NCI-H1105 treated with DMSO at 0.1 percent for 48 hours (cell line): ENCODE measurements at places on chromosomes 6 and 20.

DNA sequence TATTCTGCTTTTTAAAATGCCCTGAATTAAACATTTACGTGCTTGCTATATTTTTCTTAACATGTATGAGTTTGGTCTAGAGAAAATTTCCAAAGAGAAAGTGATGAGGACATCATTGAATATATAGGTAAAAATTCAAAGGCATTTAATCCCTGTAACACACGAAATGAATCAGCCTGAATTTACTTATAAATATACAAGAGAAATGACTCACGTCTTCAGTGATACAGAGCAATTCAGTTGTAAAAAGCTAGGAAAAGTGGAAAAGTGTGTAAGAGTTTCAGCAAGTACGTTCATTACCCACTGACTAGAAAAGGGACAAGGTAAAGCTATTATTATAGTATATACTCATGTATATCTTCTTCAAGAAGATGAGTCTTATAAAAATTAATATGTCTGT is 124.8 kb downstream of the HIVEP1 start:
- no peak for DNase-seq

DNA sequence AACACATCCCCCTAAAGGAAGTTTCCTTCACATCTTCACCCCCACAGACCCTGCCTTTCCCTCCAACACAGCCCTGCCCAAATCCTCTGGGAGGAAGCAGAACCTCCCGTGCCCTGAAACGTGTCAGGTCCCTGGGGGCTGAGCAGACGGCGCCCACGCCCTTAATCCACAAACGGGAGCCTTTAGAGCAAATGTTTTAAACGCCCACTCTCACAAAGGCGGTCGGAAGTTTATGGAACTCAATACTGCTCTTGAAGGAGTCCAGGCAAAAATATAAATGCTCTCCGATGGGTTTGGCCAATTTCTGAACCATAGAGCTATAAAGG is 237.1 kb upstream of the AFDN start:
- DNase-seq: no peak

GRCh38 chr20:62704341-62704948 is 4.2 kb upstream of the NTSR1 start:
- DNase-seq: peak; percentile 98

- DNase-seq: no peak
These were observed 160.9 kb downstream of the DTNBP1 start for GRCh38 chr6:15501826-15502445.

DNA sequence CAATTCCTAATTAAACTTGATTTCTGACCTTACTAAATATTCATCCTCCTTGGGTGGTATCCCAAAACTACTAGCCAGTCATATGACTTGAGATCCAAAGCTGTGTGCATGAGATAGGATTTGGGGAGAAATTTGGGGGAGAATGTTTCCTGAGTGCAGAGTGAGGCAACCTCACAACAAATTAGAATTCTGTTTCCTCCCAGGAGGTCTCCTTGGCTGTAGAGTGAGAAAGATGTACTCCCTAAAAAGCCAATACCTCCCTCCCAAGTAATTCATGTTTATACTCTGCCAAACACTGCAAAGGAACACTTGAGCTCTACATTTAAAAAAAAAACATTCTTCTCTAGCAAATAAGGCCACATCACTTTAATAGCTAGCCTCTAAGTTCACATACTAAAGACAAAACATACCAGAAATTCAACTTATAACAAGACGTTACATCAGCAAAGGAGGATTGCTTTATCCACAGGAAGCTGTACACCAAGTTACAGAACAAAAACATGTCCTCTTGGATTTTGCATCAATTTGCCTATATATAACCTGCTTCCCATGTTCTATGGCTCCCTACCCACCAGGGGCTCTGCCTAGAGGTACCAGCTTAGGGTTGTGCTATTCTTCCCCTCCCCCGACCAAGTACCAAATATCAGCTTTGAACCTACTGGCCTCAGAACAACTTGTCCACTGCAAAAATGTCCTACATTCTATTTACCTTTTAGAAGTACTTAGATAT is 15.4 kb upstream of the TMEM30A start:
- no peak for DNase-seq

- DNase-seq: no peak
These were observed 66.5 kb upstream of the ADGRG6 start for GRCh38 chr6:142235272-142235671.

GRCh38 chr20:47198254-47198671 is 158.2 kb downstream of the ZMYND8 start:
- no peak for DNase-seq

GRCh38 chr6:33568826-33569570 is 11.1 kb downstream of the BAK1 start:
- no peak for DNase-seq

DNA sequence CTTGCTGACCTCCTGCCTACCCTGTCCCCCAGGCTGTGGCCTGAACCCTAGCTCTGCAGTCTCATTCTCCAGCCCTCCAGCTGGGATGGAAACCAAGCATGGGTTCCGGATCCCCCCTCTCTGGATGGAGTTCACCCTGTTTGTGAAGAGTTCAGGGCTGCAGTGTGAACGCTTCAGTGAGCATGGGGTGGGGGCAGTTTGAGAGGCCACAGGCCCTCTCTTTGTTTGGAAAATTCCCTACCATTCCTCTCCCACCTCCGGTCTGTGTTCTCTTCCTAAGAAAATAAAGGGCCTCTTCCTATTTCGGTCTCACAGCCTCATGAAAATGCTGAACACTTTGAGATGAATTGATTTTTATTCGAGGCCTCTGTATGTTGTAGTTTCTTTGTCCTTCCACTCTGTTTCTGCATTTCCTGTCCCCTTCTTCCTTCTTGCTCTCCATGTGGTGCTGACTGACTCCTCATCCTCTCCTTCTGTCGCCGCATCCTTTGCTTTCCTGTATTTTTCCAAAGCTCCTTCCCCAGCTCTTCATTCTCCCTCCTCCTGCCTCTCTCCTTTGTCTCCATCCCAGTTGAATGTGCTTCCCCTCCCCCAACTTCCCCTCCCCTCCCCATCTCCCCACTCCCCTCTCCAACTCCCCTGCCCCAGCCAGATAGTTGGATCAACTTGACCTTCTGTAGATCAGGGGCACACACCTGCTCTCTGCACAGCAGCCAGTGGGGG is 2.4 kb upstream of the KCNK5 start:
- DNase-seq: no peak

DNA sequence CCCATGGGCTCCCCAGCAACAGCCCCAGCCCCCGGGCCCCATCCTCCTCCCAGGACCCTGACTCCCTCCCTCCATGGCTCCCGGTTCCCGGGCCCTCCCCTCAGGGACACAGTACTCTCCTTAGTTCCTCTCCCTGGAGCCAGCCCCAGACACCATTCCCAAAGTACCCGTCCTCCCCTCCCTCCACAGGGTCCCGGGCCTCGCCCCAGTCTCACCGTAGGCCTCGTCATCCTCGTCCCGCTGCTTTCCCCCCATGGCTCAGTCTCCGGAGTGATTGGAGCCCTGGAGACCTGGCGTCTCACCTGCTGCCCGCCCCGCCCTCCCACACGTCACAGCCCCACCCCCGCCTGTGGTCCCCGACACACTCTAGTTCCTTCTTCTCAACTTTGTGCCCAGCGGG is at the start of gene SLC44A4:
Gene SLC44A4 (minus strand): TSS at position 272 of the 400 bp plus-strand sequence. CDS start 17 bp downstream, at position 255.
- DNase-seq: no peak

- no peak for DNase-seq
These were observed 112.7 kb upstream of the TNFAIP3 start for GRCh38 chr6:137754366-137754765.

DNA sequence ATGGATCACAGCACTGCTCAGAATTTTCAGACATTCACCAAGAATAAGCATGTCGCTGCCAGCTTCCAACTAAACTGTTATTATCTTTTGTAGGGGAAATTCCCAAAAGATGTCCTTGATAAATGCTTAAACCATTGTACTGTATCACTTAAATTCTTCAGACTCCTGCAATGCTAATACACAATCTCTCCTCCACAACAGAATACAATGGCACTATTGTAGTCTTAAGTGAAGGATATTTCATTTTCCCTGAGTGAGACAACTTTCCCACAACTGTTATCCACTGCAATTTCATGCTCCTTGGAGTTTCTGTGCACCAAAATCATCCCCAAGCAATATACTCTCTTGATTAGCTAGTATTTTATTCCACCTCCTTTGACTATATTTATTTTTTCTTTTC is 189.7 kb downstream of the COL9A1 start:
- DNase-seq: no peak

DNA sequence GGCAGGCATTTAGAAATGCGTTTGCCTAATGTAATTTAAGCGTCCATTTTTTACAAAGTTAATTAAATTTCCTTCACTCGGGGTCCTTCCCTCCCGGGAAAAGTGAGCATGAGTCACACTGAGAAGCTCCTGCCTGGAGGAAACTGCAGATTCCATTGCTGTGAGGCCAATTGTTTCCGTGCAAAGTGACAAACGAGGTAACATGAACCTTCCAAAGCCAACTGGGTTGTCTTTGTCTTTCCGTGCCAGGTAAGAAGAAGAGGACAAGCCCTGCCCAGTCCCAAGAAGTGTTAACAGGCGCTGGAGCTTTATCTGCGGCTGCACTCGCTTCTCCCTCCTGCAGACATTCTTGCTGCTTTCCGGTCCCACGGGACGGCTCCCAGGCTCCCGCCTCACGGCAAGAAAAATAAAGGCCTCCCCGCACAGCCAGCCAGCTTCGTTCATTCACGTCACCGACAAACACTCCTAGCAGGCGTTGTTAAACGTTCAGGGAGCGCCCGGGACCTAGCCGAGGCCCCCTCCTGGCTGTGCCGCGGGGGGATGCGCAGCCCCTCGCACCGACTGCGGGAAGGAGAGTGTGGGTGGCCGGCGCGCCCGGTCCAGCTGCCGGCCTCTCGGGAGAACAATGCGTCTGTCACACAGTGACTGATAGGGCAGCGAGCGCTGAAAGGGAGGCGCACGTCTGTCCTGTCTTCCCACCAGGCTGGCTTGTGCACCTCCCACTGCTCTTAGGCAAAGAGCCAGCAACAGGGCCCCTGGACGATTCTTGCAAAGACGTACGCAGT is 61.5 kb upstream of the HDDC2 start:
- peak; percentile 84 for DNase-seq

- peak; percentile 86 for DNase-seq
These were observed 3.0 kb upstream of the GOPC start for GRCh38 chr6:117605169-117605826.
